ENCODE measurements at places on chromosomes 13 and 19.

GRCh38 chr13:37899753-37900152 is 30.2 kb upstream of the TRPC4 start:
- no peak for DNase-seq

- DNase-seq = peak; percentile 10
Observed at GRCh38 chr19:588741-589692, 664 bp upstream of the HCN2 start.

- DNase-seq = peak; percentile 76
Observed at GRCh38 chr13:49098198-49098597, 121.9 kb upstream of the MLNR start.

DNA sequence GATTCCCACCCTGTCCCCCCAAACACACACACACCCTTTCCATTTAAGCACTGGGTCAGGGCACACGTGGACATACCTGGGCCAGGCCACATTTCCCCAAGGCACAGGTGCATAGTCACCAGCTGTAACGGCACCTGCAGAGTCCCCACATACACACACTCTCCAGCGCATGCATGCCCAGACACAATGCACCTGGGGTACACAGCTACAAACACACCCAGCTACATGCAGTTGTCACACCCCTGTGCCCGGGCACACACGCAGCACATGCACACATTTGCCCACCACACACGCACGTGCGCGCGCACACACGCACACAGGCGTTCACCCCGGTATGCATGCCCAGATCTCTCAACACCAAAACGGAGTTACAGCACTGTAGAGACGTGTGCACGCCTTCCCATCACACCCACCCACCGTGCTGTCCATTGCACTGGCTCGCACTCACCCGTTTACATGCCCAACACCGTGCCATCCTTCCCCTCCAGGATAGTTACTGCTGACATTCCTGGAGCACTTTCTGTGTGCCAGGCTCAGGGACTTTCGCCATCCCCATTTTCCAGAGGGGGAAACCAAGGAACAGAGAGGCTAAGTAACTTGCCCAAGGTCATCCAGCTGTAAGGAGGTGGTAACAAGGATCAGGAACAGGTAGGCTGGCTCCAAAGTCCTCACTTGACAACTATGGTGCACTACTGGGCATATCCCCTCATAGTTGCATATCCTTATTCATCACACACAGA is 749 bp upstream of the SHANK1 start:
- no peak for DNase-seq

- DNase-seq = no peak
Observed at GRCh38 chr13:69956839-69957238, 150.8 kb upstream of the ATXN8OS start.

DNA sequence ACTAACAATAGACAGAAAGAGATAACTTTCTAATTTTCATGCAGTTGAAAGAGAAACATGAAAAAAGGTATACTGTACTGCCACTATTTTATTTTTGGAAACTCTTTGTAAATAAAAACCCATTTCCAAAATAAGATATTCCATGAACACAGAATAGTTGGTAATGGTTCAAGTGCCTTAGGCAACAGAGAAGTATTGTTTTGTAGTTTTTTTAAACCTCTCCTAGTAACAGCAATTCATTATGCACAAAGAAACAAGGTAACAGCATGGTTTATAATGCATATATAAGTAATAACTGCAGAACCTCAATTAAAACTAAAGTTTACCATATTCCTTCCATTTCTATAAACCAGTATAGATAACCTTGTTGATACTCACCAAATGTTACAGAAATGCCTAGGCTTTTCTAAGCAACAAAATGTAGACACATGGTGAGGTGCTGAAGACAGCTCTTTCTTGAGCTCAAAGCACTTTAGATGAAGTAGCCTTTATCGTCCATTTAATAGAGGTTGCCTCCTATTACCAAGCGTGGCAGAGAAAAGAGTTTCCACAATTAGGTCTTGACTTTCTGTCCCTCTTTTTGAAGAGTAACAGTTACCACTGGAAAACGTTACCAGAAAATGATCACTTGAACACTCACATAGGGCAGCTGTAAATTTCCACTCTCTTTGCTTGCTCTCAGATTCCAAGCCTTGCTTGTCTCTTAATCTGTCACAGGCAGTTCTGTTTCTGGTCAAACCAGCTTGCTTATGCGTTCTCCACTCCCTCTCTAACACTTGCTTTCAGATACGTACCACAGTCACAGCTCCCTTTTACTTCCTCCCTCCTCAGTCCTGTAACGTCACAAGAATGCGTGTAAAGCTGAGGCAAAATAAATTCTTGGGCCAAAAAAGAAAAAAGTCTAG is 42.9 kb downstream of the CAB39L start:
- DNase-seq = no peak

GRCh38 chr13:84430015-84430414 is 547.7 kb upstream of the SLITRK1 start:
- DNase-seq = peak; percentile 54

DNA sequence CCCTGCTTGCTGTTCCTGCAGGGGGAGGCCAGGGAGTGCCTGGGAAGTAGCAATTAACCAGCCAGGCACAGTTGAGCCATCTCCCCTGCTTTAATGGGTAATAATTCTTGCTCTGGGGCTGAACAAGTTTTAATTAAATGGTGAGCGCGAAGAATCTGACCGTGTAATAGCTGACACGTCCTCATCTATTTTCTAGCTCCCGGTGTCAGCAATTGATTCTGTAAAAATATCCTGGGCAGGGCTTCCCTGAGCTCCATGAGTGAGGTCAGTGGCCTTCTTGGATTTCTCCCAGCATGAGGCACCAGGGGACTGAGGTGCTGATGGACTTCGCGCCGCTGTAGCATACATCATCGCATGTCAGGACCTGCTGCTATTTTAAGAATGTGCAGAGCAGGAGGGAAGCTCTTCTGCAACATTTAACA is 26.9 kb downstream of the SIPA1L3 start:
- peak; percentile 63 for DNase-seq

DNA sequence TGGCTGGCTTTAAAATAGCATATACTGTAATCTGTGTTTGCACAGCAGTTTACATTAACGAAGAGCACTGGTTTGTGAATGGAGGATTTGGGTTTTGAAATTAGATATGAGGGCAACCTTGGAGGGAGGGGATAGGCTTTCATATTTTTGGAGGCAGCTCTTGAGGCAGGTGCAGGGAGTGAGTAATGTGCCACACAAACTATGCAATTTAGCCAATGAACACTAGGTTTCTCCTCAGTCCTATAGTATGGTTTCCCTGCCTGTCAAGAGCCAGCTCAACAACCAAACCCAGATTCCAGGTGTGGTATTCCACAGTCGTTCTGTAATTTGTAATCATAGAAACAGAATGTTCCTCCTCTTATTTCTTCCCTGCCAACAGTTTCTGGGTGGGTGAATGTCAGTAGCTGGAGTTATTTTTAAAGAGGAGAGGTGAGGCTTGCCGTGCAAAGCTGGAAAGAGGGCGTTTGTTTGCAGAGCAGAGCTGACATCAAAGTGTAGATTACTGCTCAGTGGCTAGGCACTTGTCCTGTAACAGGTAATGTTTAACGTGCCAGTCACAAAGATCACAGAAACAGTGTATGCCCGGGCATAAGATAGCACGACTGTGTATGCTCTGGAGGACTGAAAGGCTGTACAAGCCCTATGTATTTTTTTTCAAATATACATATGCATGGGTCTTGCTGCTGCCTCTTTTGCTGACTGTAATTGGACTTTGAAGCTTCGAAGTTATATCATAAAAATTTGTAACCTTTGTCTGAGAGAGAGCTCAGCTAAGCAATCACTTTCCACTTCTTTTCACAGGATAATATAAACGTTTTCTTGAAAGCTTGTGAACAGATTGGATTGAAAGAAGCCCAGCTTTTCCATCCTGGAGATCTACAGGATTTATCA is 124.2 kb downstream of the LMO7 start:
- no peak for DNase-seq
